ENCODE measurements at places on chromosomes 5 and 9.

DNA sequence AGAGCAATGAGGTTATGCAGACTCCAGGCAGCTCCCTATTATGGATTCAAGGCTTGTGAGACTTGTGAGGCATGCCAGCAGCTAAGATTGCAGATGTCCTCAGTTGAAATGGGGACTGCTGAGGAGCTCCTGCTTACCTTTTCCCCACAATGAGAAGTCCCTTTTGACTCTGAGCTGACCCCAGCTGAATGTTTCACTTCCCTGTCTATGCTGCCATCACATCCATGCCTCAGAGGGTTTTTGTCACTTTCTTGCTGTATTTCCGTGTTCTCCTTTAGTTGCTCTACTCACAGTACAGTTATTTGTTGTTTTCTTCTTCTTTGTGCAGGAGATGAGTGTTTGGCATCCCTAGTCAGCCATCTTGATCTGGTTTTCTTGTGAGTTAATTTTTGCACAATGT lies 18.8 kb upstream of the OR2S2 start:
- DNase-seq, result no peak

DNA sequence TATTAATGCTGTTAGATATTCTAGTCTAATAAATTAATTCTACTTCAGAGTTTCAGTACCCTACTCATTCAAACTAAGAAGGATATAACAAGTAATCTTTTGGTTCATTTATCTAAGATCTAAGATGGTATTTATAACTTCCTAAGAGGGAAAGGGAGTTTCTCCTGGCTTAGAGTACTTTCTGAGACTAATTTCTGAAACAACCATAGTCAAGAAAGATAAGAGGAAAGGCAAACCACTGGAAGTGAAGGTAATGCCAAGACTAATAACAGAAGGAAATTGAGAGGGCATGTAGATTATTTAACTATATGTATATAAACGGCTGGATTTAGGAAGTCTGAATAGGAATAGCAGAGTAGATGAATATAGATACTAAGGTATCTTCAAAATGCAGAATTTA lies 112.4 kb upstream of the ACOT12 start:
- DNase-seq, result no peak

GRCh38 chr5:2311851-2312250 lies 429.1 kb upstream of the IRX4 start:
- DNase-seq, result no peak

DNA sequence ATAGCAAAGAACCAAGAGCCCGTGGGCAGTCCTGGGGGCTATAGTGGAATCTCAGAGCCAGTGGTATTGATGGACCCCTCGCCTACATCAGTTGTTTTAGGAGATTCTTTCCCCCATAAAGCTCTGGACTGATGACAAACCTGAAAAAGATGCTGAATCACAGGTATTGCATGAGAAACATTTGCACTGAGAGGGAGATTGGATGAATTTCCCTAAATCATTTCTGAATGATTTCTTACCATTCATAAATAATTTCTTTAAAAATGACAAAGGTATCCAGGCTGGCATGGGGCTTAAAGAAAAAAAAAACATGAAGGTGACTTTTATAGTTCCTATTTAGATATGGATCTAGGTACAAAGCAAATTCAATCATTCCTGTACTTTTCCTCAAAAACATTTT lies 54.0 kb upstream of the SLIT3 start:
- DNase-seq, result no peak

GRCh38 chr5:17394086-17394485 lies 103.9 kb upstream of the TAF11L2 start:
- DNase-seq, result no peak

GRCh38 chr9:129454467-129455067 lies 166.3 kb downstream of the C9orf50 start:
- DNase-seq, result no peak

DNA sequence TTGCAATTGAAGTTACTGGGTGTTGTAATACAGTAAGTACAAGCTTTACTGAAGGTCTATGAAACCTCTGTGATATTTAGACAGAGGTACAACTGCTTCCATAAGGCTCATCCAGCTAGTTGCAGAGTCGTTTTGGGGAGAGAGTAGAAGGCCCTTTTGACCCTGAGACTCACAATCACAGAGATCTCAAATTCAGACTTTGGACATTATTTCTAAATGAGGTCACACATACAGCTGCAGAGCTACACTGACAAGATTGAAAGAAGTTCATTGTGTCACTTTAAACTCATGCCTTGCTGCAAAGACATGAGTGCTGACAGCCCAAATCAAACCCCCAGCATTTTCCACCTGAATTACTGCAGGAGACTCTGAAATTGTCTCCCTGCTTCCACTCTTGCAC lies 205.9 kb upstream of the TMEM161B start:
- no peak for DNase-seq

DNA sequence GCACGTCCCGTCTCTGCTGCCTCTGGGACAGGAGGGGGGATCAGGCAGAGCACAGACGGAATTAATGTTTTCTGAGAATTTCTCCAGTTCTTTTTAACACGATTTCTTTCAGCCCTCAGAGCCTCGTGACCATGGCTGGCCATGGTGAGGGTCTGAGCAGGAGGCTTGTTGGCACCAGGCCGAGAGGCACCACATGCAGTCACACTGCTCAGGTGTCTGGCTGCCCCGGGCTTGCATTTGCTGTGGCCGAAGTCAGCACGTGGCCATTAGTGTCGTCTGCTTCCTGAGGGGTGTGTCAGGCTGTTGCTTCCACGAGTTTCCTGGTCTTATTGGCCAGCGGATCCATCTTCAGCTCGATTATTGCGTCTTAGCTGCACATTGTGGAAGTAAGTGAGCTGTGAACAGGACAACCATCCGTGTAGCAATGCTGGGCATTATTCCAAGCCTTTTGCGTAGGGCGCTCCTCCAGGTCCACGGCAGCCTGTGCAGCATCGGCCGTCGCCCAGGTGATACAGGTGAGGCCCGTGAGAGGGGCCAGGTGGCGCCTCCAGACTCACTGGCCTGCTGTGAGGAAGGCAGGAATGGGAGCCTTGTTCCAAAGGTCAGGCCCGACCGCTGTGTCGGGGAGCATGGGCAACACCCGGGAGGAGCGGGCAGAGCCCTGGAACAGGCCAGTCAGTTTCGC lies 114.2 kb upstream of the CACNA1B start:
- no peak for DNase-seq

DNA sequence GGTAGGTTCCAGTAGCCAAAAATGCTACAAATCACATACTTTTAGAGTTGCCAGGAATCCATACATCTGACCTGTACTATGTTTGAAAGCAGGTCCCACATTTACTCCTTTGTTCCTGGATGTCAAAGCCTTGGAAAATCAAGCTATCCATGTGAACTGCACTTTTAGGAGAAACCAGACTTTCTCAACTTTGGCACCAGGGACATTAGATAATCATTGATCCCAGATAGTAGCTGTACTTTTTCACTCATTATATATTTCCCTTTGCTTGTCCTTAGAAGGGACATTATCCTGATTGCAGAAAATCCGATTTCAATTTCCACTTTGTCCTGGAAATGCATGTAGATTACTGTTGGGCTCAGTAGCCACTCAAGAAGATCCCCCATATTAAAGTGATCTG lies 44.1 kb upstream of the SLC28A3 start:
- no peak for DNase-seq

GRCh38 chr5:127739807-127740384 lies 36.7 kb downstream of the CCDC192 start:
- no peak for DNase-seq

DNA sequence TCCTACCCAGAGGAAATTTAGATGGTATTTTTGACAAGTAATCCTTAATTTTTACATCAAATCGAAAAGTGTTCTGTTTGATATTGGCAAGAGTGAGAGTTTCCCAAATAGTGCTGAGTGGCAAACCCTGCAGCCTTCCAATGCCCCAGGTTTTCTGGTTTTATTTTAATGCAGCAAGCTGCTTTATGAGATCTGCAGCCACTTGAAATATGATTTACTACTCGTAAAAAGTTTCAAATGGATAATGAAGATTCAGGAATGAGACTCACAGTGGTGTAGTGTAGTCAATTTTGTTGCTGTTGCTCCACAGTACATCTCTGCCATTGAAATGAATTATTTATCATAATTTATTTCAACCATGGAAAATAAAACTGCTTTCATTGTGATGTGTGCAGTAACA lies 23.6 kb upstream of the TLX3 start:
- DNase-seq, result no peak

DNA sequence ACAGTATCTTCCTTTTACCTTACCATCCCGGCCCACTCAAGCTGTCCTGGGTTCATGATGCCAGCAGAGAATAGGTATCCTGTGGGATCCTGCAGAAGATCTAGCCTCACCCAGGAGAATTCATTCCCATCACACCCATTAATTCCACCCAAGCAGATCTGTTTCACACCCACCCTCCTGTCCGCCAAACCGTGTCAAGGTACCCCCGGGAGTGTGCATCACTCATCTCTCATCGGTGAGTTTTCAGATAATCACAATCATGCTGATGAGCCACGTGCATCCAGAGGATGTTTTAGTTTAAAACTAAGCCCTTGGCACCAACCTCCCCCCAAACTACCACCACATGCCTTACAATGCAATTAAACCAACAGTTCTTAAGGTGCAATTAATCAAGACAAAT lies 18.8 kb downstream of the ANKH start:
- no peak for DNase-seq

GRCh38 chr9:84383178-84383577 lies 42.6 kb upstream of the SLC28A3 start:
- no peak for DNase-seq

- no peak for DNase-seq
These were observed 8.7 kb downstream of the PRDM12 start for GRCh38 chr9:130672933-130673615.

- DNase-seq, result no peak
These were observed 3.4 kb downstream of the PDLIM4 start for GRCh38 chr5:132260714-132261551.

- no peak for DNase-seq
These were observed 995.8 kb upstream of the CDH6 start for GRCh38 chr5:30197662-30198061.

DNA sequence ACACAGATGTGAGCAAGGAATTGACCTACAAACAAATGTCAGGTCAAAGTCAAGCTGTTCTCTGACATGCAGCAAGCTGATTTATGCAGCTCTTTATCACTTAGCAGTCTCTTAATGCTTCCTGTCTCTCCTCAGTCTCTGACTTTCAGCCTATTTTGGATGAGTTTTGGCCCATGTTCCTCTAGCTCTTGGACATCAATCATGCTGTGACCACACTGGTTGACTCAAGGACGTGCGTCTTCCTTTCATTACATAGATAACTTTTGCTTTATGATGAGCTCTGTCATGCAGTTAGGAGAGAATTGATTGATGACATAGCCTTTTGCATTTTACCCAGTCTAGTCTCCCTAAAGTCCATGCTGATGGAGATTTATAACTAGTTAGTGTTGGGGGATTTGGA lies 9.4 kb upstream of the REEP5 start:
- no peak for DNase-seq

- DNase-seq, result no peak
These were observed 121.1 kb upstream of the SLC25A48 start for GRCh38 chr5:135713161-135713915.

DNA sequence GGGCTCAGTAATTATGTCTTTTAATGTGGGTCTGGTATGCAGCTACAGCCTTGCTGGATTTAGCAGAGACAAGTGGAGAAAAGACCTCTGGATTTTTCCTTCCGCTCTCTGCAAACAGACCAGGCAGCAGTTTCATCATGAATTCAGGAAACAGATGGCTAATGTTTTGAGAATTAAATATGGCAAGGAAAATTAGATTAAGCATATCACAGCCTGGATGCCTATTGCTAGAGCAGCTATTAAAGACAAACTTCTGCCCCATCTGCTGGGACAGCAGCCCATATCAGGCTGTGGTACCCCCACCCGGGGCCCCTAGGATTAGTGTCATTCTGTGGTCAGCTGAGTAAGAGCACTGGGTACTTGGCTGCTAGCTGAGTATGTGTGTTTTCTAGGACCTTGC lies 6.2 kb downstream of the SKP2 start:
- peak; percentile 61 for DNase-seq

DNA sequence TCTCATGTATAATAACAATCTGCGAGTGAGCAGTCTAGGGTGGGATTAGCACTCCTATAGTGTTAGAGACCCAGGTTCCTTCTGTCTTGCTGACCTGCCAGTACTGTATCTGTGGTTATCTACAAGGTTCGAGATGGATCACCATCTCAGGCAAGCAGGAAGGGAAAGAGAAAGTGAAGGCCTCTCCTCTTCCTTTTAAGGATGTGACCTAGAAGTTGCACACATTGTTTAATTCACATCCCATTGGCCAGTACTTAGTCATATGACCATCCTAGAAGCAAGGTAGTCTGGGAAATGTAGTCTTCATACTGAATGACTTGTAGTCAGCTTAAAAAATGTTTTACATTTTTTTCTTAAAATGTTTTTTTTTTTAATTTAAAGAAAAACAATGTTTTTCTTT lies 168.6 kb downstream of the CARTPT start:
- peak; percentile 63 for DNase-seq

GRCh38 chr9:136645903-136646754 lies 16.6 kb upstream of the EGFL7 start:
- no peak for DNase-seq

DNA sequence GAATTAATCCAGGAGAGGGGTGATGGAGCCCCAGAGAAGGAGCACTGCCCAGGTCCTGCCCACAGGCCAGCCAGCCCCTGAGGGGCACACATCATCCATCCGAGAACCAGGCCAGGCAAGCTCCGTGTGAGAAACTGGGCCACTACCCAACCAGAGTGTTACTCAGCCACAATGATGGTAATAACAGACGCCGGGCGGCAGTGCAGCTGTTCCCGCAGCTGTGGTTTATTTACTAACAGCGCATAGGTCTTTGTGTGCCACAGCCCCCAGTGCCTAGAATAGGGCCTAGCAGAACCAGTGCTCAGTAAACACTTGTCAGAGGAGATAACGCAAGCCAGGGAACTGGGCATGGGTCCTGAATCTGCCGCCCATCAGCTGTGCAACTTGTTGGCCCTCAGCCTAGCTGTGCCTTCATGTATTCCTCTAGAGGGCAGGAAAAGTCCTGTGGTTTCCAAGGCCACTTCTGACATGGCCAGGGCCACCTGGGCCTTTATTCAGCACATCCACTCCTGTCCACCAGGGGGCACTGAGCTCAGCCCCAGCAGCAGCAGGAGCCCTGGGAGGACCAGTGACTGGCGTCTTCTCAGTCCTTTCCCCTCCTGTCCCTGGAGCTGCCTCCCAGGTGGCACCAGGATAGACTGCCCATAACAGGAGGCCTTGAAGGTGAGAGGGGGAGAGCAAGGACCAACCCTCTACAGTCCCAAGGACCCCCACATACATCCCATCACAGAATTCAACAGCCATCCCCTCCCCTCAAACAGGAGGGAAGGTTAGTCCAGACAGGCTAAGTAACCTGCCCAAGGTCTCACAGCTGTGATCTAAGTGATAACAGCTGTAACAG lies 2.1 kb downstream of the MXD3 start:
- DNase-seq, result peak; percentile 28
